ENCODE measurements at places on chromosomes 6 and 20.

GRCh38 chr20:64156886-64157875 is 7.1 kb upstream of the MYT1 start:
- no peak for DNase-seq

GRCh38 chr6:27168586-27169443 is 78.7 kb upstream of the PRSS16 start:
- no peak for DNase-seq

- DNase-seq = no peak
Measured at GRCh38 chr6:30156262-30156599, 4.8 kb downstream of the TRIM10 start.

GRCh38 chr6:132684272-132684671 is 25.3 kb upstream of the TAAR1 start:
- DNase-seq = no peak

- DNase-seq = no peak
Measured at GRCh38 chr20:40397467-40397866, 291.6 kb downstream of the MAFB start.

DNA sequence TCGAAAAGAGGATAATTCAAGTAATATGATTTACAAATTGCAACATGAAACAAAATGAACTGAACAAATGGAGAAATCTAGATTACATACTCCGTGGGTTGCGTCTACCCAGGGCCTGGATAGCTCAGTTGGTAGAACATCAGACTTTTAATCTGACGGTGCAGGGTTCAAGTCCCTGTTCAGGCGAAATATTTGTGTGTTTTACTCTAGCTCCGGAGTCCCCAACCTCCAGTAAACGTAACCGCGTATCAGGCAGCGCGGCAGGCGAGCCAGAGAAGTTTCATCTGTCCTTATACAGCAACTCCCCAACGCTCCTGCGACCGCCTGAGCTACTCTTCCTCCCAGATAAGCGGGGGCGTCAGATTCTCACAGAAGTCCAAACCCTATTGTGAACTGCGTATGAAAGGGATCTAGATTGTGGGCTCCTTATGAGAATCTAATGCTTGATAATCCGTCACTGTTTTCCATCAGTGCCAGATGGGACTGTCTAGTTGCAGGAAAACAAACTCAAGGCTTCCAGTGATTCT is 176.1 kb downstream of the TRIM27 start:
- no peak for DNase-seq

DNA sequence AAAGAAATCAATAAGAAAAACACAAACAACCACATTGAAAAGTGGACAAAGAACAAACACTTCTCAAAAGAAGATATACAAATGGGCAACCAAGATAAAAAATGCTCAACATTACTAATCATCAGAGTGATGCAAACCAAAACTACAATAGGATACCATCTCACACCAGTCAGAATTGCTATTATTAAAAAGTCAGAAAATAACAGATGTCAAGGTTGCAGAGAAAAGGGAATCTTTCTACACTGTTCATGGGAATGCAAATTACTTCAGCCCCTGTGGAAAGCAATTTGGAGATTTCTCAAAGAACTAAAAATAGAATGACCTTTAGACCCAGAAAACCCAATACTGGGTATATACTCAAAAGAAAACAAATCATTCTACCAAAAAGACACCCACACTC is 29.8 kb downstream of the KIF6 start:
- no peak for DNase-seq

DNA sequence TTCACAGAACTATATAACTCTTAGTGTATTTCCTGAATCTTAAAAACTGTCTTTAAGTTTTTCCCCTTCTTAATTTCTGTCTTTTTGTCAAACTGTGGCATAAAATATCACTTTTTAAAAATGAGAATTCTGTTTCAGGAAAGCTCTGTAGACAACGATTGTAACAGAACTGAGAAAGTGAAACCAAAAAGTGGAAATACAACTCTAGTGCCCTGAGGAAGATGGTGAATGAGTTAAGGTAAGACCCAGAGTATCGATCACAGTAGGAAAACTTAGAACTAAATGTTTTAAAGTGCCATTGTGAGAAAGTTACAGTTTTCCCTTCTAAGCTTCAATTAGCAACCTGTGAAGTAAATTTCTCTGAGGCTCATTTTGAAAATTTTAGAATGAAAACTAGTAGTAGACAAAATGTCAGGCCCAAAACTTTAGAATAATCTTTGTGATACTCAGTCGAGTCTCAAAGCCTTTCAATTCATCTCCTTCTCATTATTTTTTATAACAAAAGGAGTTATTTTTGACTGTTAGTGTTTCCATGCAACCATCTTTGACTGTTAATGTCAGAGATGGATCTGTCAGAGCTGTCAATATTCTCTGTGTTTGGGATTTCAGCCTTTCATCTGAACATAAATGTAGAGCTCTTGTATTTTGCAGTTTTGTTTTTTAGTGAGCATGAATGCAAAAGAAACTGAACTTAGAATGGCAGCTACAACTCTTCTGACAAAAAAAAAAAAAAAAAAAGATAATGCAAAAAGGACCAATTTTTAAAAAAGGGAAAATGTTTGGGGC is 19.0 kb upstream of the TRDN start:
- DNase-seq = no peak

DNA sequence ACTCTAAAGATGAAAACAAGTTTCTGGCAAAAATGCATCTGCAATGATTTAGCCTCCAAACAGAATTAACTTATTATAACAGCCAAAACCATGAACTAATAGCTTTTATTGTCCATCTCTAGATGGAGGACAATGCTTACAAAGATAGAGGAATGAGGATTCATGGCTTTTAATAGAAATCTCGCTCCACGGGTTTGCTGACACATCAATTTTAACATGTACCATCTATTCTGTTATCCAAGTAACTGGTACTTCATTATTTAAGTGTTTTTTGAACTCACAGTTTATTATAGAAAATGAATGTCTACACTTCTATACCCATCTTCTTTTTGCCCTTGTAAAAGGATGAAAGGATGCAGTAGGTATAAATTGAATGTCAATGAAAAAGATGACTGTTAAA is 10.8 kb downstream of the TMX4 start:
- DNase-seq = no peak

DNA sequence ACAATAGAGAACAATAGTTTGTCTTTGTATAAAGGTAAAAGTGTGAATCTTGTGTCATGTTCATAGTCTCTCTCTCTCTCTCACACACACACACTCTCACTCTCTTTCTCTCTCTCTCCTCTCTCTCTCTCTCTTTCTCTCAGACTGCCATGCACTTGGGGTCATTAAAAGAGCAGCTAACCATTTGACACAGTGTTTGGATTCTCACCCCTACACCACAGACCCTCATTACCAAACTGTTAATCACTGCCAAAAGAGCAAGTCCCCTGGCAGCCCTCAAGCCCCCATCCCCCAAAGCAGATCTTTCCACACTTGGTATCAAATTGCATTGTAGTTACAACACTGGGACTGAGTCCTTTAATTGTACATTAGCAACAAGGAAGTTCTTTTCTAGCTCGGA is 305.8 kb upstream of the RSPO3 start:
- DNase-seq = no peak

All from naive thymus-derived CD8-positive, alpha-beta T cell (primary cell).